Epithelial cell of esophagus (primary cell): ENCODE measurements at places on chromosomes 11 and 22.

DNA sequence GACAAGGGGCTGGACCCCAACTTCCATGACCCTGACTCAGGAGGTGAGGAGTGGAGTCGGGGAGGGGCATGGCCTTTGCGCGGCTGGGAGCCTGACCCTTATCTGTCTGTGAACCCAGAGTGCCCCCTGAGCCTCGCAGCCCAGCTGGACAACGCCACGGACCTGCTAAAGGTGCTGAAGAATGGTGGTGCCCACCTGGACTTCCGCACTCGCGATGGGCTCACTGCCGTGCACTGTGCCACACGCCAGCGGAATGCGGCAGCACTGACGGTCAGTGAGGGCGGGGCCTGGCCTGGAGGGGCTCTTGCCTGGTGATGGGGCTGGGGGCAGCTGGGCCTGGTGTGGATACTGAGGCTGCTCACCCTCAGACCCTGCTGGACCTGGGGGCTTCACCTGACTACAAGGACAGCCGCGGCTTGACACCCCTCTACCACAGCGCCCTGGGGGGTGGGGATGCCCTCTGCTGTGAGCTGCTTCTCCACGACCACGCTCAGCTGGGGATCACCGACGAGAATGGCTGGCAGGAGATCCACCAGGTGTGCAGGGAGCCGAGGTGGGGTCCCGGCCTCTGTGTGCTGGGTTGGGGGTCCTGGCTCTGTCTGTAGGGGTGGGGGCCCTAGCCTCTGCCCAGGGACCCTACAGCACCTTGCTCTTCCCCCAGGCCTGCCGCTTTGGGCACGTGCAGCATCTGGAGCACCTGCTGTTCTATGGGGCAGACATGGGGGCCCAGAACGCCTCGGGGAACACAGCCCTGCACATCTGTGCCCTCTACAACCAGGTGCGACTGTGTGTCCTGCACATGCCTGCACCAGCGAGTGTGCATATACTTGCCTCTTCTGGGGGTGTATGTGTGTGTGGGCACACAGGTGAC lies 6.3 kb downstream of the SHANK3 start:
- no peak for DNase-seq

DNA sequence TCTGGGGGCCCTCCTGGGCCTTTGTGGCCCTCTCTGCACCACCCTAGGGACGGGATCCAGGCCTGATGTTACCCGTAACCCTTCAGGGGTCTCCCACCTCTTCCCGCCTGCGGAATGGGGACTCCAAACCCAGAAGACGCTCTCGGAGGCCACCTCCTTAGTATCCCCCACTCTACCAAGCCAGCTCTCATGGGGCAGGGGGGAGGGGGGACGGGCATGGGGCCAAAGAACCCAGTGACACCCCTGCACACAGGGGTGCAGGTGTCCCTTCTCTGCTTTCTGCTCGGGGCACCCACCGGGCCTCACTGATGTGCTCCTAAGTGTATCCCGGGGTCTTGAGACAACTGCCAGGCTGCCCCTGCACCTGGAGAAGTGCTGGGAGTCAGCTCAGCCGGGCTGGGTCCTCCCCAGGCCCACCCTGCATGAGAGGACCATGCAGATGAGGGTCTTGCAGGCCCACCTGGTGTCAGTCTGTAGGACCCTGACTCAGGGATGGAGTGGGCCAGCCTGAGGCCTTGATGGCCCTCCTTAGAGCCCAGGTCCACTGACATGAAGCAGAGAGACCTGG lies 176.9 kb downstream of the IGLL1 start:
- no peak for DNase-seq

DNA sequence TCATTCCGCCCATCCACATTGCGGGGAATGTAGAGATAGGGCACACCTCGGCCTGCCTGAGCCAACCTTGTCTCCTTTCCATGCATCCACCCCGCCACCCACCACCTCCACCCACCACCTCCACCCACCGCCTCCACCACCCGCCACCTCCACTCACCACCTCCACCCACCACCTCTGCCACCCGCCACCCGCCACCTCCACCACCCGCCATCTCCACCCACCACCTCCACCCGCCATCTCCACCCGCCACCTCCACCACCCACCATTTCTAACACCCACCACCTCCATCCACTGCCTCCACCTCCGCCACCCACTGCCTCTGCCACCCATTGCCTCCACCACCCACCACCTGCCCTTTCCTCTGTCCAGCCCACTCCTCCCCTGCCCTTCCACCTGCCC lies 78.4 kb downstream of the IGLL1 start:
- DNase-seq = no peak

DNA sequence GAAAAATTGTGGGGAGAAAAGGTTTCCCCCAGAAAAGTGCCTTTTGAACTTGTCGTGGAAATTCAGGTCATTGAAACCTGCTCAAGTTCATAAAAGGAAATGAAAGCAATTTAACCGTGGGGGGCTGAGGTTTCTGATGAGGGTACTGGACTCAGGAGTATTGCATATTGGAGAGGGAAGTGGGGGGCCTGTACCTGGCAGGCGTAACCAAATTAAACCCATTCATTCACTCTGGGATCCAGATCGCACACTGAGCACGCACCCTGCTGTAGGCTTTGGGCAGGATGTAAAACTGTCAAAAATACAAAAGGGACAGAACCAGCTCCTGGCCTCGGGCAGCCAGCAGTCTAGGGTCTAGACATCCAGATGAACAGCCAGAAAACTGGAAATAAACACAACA lies 1517.4 kb downstream of the BRD1 start:
- no peak for DNase-seq
